ENCODE measurements at places on chromosomes 6 and 20.

DNA sequence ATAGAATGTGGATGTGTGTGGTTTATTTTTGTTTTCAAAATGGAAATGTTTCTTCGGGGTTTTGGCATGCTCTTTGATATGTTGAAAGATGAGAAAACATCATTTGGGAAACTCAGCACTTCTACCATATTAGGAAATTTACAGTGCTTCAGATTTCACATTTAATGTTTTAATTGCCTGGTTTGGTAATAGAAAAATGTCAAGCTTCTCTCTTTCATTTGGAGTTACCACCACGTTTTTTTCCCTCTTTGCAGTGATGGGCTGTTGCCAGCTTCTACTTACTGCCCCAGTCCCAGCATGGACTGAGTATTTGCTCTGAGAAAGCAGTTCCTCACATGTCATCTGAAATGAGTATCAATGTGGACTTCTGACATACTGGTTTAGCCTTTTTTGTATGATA is 267.7 kb downstream of the PRL start:
- DNase-seq = no peak

- no peak for DNase-seq
These were observed 1.8 kb downstream of the GABRR1 start for GRCh38 chr6:89215391-89215790.

DNA sequence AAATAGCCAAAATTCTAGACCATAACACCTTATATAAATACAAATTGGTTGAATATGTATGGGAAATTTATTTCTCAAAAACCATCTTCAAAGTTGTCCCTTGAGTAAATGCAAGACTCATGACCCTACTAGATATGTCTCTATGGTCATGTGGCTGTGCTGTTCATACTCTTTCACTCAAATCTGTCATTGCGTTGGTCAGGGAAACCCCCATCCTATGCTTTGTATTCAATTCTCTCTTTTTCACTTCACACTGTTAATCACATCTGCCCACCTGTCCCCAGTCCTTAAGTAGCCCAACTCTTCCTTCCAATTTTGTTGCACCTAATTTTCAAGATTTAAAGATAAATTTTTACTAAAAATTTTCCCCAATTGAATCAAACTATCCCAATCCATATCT is 51.0 kb downstream of the RPS12 start:
- no peak for DNase-seq

DNA sequence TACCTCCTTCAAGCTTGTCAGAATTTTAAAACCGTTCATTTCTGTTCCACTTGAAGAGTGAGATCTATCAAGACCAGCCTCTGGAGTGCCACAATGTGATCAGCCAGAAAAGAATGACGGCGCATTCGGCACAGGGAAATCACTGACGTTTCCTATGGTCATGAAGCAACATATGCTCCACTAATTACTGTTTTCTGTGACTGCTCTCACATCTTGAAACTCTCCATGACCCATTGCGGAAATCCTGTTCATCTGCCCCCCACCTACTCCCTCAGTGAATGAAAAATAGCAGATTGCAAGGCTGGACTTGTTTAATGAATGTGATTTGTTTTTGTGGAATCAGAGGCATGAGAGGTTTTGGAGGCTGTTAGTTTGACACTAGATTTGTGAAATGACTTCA is 53.2 kb downstream of the SAMD5 start:
- DNase-seq = no peak

DNA sequence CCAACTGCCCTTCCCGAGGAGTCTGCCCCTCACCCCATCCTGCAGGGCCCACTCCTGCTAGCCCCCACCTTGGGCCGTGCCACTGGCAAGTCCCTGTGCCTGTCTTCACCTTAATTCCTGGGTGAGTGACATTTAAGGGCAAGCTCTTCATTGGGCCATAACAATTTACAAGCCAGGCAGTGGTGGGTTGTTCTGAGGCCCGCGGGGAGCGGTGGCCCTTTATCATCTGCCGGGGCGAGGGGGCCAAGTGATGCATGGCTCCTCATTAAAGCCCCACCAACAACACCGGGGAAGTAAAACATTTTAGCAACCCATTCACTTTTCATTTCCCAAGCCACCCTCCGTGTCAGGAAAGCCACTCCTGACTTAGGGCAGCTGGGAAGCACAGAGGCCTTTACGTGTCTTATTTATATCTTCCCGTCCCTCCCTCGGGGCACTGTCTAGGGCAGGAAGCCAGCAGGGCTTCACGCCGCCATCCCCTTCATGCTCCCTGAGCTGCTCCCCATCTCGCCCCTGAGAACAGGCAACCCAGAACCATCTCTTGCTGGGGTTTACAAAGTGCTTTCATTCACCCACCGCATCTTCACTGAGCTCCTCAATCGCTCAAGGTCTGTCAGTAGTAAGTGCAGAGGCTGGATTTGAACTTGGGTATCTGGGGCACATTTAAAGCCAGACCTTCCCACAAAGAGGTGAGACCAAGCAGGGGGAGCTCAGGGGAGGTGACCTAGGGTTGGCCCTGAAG is 55.5 kb upstream of the CCDC167 start:
- no peak for DNase-seq

DNA sequence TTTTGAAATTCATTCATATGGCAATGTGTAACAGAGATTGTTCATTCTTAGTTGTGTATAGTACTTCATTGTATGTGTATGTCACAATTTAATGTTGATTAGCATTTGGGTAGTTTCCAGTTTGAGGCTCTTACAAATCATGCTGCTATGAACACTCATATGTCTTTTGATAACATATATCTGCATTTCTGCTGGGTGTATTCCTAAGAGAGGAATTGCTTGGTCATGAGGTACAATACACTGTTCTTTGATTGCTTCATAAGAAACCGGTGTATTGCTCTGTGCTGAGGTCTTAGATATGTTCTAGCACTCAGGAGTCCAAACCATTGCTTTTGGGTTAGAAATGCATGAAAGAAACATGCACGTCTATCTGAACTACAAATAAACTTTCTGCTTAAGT is 492.9 kb upstream of the JAG1 start:
- DNase-seq = no peak

GRCh38 chr20:32089637-32090362 is 19.7 kb upstream of the TM9SF4 start:
- peak; percentile 91 for DNase-seq

GRCh38 chr6:147227770-147228320 is 23.6 kb downstream of the STXBP5 start:
- DNase-seq = no peak

- no peak for DNase-seq
These were observed 274.2 kb downstream of the CDKAL1 start for GRCh38 chr6:20808439-20808838.

- DNase-seq = no peak
These were observed 188.7 kb upstream of the CEP162 start for GRCh38 chr6:84416043-84416657.

- no peak for DNase-seq
These were observed 3.6 kb upstream of the CEBPB start for GRCh38 chr20:50186987-50187402.

DNA sequence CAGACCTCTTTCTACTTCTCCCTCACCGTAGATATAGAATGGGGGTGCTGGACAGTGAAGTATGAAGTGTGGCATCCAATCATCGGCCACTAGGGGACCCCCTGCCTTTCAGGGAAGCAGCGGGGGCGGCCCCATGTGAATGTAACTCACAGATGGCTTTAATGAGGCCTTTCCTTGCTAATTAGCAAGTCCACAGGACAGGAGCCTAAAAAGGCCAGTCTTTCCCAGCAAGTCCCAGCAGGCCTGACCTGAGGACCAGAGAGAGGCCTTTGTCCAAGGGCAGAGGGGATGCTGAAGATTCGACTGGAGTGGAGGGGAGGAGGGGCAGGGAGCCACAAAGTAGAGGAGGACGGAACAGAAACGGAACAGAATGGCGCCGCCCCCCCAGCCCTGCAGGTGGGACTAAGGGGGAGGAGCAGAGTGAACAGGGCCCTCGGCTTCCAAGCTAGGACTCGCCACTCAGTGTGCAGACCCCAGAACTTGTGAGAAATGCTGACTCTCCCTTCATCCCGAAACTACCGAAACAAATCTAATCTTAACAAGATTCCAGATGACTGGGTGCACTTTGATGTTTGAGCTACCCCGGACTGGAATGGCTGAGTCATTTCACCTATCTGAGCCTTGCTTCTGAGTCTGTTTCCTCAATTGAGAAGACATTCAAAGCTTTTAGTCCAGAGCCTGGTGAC is 5.8 kb downstream of the C6orf132 start:
- DNase-seq = peak; percentile 91

GRCh38 chr6:11213422-11214021 is 18.9 kb downstream of the NEDD9 start:
- DNase-seq = no peak

DNA sequence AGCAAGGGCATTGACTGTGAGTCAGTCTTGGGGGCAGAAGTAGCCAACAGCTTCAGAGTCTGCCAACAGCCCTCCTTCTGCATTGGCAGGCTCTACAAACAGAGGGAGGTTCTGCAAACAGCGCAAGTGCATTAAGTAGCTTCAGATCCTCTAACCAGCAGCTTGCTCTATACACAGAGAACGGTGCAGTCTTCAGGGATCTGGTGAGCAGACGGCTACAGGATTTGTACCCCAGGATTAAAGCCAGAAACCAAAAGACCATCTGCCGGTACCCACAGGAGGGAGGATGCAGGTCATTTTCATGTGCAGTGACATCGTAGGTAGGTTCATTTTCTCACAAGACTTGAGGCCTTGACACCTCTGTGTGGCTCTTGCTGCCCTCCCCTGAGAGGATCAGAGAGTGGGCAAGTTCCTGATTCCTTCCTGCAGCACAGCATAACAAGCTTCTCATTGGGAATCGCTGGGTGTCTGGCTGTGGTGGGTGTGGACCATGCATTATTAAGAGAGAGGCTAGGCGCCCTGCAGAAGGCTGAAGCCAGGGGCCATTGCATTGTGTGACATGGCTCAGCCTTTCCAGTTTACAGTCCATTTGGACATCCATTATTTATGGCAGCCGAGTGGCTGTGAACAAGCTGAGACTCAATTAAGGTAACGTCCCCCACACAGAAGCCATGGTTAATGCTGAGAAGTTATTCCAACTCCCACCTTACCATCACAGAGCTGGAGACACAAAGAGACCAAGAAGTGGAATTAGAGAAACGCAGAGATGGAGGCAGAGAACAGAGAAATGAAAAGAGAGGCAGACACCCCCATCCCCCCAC is 250.0 kb downstream of the LRFN2 start:
- no peak for DNase-seq

DNA sequence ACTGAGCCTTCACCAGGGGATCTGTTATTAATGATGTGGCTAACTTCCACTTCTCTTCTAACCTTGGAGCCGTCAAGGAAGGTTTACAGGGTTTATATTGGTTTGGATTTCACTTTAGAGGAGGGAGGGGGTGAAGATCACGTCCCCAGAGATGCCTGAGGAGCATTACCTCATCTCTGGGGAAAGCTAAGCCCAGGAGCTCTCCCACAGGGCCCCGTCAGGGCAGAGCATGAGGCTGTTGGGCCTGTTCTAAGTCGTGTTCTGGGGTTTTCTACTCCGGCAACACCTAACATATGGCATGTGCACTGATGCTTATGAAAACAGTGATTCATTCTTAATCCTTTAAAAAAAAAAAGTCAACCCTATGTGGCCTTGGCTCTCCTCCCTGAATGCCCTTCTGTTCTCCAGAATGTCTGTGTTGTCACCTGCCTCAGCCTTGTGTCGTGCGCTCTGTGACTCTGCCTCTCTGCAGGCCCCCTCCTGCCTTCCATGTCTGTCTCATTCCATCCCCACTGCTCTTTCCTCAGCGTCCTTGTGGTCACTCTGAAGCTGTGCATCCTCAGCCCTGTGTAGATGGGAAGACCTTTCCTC is 97.4 kb upstream of the JARID2 start:
- peak; percentile 50 for DNase-seq

DNA sequence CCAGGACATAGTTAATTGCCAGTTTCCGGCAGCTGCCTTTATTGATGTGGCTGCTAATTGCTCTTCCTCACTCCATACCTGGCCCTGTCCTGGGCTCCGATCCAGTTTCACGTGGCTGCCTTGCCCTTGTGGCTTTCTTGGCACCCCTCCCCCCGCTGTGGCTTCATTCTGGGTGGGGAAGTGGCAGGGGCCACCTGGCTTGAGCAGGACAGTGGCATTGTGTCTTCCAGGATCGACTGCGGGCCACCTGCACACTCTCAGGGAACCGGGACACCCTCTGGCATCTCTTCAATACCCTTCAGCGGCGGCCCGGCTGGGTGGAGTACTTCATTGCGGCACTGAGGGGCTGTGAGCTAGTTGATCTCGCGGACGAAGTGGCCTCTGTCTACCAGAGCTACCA is 10.8 kb downstream of the MAVS start:
- no peak for DNase-seq

DNA sequence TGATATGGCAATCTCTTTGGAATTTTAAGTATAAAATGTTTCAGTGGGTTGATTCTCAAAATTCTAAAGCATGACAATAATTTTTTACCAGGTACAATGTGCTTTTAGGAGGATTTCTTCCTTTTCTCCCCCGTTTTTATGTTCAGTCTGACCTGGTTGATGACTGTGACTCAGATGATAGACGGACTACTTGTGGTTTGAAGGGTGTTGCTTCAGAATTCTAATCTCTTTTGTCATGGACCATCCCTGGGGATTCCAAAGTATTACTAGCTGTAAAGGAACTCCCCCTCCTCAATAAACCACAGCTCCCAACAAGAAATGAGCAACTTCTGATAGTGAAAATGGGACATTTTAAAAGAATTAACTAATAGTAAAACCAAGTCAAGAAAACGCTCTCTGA is 34.9 kb upstream of the TNFAIP3 start:
- DNase-seq = no peak
